DMS 273 treated with DMSO at 0.1 percent for 48 hours (cell line): ENCODE measurements at places on chromosomes 3 and 15.

GRCh38 chr3:194986208-194987043 lies 284.5 kb downstream of the XXYLT1 start:
- DNase-seq, result no peak

- no peak for DNase-seq
Measured at GRCh38 chr3:53261712-53262111, 5.9 kb upstream of the TKT start.

GRCh38 chr3:186417791-186418190 lies 55.8 kb upstream of the DGKG start:
- no peak for DNase-seq

DNA sequence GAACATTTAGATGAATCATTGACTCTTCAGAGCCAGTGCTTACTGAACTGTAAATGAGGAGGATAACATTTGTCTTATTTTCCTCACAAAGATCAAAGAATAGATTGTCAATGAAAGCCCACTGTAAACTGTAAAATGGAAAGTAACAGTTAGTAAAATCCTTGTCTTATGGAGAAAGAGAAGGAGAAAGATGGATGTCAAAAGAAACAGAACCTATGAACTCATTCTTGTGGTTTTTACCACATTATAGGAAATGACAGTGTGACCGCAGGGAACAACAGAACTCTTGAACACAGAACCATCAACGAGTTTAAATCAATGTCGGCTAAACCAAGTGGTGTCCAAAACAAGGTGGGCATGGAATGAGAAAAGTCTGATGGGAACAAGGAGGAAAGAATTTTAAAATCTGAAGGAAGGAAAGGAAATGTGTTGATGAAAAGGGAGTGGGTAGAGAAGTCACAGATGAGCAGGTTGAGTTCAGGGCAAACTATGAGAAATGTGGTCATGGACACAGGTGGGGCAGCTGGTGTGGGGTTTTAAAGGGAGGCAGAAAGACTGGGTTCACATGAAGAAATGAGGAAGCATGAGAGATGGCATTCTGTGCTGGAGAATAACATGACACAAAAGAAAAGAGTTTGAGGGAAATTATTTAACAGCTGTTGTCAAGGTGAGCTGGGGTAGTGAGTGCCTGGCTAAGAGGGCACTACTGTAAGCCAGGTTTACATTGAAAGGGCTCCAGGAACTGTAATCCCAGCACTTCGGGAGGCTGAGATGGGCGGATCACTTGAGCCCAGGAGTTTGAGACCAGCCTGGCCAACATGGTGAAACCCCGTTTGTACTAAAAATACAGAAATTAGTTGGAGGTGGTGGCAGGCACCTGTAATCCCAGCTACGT lies 42.4 kb upstream of the ETV5 start:
- DNase-seq, result no peak

- DNase-seq, result no peak
Measured at GRCh38 chr3:58386626-58387365, 46.8 kb downstream of the PDHB start.

GRCh38 chr3:144350125-144350524 lies 378.5 kb downstream of the DIPK2A start:
- no peak for DNase-seq

- DNase-seq, result peak; percentile 53
Measured at GRCh38 chr3:116140100-116140689, 305.1 kb downstream of the LSAMP start.
